NCI-H187 (cell line): ENCODE measurements at places on chromosomes 4 and X.

DNA sequence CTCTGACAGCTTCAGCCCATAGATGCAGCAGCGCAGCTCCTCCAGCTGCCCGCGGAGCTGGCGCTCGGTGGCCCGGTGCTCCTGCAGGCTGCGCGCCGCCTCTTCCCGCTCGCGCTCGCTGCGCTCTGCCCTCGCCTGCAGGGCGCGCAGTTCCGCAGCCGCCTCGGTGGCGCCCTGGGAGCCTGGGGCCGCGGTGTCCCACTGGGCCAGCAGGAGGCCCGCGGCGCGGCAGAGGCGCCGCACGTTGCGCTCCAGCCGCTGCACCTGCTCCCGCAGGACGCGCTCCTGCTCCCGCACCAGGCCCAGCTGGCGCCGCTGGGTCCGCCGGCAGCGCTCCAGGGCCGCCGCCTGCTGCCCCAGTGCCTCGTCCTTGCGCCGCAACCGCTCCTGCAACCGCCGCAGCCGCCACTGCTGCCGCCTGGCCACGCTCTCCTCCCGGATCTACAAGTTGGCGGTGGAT is 10.1 kb downstream of the C4orf50 start:
- DNase-seq = no peak

DNA sequence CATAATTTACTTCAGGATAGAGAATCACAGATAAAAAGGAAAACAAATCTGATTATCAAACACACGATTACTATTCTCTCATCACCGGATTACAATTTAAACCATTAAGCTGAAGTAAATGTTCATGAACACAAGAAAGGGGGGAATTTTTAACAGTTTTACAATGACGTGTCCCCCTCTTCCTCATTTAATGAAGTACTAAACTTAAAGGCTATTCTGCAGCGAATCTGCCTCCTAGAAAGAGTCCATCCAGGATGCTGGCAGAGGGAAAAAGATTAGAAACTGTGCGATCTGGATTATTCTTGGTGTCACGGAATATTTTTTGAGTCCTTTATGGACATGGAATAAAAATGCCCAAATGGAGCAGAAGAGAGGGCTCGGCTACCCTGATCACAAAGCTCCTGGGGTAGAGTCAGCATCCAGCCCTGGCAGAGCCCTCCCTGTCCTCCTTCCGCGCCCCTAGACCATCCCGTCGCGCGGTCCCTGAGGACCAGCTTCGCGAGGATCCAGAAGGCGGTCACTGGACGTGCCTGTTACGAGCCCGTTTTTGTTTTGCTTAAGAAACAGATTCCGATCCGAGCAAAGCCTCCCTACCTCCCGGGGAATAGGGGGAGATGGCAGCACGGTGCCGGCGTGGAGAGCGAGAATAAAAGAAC is 1.2 kb downstream of the ELF2 start:
- no peak for DNase-seq

DNA sequence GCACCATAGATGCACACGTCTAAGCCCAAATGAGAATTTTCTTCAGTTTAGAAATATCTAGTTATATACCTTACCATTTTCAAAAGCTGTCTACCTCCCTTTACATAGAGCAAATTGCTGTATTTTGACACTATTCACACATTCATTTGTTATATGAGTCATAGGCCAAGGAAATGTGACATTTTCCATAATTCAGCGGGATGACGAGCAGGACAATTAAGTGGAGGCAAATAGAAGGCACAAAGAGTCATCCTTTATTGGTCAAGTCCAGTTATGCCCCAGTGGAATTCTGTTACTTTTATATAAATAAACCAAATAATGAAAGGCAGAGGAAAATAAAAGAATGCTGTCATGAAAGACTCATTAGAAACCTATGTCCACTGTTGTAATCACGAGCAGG is 27.9 kb downstream of the FGF13 start:
- DNase-seq = no peak

GRCh38 chrX:16394290-16394689 is 227.0 kb downstream of the MAGEB17 start:
- DNase-seq = no peak

GRCh38 chrX:79167462-79167861 is 23.0 kb downstream of the GPR174 start:
- no peak for DNase-seq

DNA sequence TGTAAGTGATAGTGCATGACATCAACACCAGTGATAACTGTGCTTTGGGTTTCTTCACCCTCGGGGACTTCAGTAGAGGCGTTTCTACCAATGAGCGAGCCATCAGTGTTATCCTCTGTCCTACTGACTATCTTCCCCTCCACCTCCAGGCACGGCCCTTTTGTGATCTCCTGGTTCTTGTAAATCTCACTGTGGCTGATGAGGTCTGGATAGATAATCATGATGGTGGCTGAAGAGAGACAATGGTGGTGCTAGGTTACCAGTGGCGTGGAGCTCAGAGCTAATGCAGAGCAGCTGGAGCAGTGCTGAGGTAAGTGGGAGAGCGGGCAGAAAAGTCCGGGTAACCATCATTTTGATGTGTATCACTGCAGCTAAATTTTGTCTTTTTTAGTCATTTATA is 816.6 kb downstream of the GLUD2 start:
- no peak for DNase-seq

GRCh38 chrX:97763391-97763790 is 879.7 kb downstream of the RPA4 start:
- DNase-seq = no peak

GRCh38 chr4:81472281-81473182 is 825 bp upstream of the RASGEF1B start:
- peak; percentile 87 for DNase-seq

DNA sequence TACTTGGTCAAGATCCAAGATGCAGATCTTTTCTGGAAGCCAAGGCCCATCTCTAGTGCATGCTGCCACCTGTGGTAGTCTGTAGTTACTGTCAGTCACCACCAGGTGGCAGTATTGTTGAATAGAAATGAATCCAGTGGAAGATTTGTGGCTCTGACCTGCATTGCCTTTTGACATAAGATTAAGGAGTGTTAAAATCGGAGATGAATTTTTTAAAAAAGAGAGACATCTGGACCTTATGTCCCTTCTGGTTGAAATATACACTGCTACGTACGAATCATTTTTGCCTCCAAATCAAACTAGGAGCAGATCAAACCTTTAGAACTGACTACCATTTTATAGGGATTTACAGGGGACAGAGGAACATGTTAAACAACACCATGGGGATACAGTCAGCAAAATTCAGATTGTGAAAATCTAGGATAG is 46.9 kb upstream of the RHOH start:
- DNase-seq = peak; percentile 50

DNA sequence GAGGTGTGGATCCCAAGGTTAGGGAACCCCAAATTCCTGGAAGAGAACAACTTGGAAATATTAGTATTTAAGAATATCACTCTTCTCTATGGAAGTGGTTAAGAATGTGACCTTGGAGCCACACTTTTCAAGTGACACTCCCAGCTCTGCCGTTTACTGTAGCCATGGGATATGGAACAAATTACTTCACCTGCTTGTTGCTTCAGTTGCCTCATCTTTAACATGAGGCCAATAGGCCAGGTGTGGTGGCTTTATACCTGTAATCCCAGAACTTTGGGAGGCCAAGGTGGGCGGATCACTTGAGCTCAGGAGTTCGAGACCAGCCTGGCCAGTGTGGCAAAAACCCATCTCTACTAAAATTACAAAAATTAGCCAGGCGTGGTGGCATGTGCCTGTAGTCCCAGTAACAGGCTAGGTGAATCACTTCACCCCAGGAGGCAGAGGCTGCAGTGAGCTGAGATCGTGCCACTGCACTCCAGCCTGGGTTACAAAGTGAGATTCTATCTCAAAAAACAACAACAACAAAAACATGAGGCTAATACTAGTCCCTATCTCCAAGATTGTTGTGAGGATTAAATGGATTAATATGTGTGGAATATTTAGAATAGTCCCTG is 13.0 kb downstream of the IL13RA1 start:
- DNase-seq = no peak

GRCh38 chr4:3437998-3438846 is 3.5 kb upstream of the HGFAC start:
- no peak for DNase-seq

- no peak for DNase-seq
These were observed 204.8 kb downstream of the PDGFC start for GRCh38 chr4:156766846-156767245.

GRCh38 chr4:102153391-102153790 is 191.9 kb downstream of the SLC39A8 start:
- DNase-seq = no peak

GRCh38 chrX:118420462-118420861 is 74.6 kb downstream of the WDR44 start:
- DNase-seq = no peak

DNA sequence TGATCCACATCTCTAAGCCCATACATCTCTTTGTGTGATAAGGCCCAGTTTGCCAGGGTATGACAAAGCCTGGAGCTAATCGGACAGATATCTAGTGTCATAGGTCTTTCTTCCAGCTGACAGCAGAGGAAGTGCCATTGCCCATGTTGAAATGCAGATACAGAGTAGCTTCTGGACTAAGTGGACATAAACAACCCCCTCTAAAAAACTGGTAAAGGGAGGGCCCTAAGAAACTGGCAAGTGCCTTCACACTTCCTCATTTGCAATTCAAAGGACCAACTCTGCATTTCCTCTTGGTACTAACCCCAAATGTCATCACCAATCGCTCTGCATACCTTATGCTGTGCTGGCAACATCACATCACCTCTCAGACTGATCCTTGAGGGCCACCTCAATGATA is 20.8 kb downstream of the ARHGEF6 start:
- no peak for DNase-seq

DNA sequence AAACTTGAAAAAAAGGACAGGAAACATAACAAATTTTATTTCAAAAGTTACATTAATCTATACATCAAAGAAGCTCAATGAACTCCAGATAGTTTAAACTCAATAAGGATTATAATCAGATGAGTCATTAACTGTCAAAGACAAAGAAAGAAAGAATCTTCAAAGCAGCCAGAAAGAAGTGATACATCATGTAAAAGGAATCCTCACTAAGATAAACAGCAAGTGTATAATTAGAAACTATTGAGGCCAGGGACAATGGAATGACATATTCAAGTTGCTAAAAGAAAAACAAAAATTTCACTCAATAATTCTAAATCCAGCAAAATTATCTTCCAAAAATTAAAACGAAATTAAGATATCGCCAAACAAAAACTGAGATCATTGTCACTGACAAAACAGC is 161.6 kb upstream of the NWD2 start:
- DNase-seq = no peak

DNA sequence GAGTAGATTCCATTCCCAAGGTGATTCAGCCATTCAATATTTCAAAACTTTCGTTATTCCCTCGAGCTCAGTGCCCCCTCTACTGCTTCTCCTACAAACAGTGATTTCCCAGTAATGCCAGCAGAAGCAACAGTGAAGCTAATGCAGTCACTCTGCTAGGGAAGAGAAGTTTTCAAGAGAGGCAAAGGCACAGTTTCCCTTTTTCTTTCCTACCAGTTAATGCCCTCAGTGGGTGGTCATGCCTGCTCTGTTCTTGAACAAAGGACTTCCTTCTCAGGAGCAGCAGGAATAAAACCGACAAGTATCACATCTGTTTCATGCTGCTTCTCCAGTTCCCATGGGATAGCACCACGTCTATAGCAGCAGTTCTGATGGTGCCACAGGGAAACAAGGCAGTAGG is 317.2 kb downstream of the TENM3 start:
- DNase-seq = peak; percentile 28

- no peak for DNase-seq
These were observed 27.7 kb downstream of the UTP14A start for GRCh38 chrX:129933700-129934099.

DNA sequence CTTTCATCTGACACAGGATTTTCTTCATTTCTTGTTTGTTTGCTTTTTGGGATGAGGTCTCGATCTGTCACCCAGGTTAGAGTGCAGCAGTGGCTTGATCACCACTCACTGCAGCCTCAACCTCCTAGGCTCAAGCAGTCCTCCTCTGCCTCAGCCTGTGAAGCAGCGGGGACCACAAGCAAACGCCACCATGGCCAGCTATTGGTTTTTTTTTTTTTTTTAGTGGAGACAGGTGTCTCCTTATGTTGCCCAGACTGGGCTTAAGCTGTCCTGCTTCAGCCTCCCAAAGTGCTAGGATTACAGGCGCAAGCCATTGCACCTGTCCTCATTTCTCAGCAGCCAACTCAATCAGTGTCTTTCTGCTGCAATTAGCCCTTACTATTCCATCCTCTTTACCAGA is 10.3 kb downstream of the SPRY1 start:
- no peak for DNase-seq

DNA sequence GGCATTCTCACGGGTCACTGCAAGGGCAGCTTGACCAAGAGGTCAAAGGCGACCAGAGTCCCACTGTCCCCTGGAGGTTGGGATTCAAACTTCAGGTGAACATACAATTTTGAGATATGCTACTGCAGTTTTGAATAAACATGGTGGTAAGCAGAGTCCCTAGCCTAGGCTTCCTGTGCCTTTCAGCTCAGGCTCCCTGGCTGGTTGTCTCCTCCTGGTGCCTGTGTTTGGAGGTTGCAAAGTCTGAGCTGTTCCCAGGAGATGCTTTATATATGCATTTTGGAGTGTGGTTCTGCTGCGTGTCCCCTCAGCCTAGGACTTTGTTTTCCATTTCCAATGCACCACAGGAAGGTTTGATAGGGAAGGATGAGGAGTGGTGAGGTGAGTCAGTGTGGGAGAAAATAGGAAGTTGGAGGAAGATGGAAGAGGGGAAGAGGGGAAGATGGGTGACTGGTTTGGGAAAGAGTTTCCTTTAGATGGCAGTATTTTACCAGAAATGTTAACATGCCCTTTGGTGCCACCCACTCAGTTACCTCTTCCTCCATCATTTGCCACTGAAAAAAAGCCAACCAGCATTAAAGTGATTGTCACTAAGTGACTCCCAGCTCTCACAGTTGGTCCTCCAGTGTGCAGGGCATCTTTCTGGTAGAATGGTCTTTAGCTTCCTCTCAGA is 211.7 kb upstream of the AGTR2 start:
- no peak for DNase-seq

GRCh38 chrX:15451913-15452312 is 41.2 kb downstream of the PIR start:
- no peak for DNase-seq

GRCh38 chrX:16573781-16574180 is 76.2 kb upstream of the S100G start:
- no peak for DNase-seq

DNA sequence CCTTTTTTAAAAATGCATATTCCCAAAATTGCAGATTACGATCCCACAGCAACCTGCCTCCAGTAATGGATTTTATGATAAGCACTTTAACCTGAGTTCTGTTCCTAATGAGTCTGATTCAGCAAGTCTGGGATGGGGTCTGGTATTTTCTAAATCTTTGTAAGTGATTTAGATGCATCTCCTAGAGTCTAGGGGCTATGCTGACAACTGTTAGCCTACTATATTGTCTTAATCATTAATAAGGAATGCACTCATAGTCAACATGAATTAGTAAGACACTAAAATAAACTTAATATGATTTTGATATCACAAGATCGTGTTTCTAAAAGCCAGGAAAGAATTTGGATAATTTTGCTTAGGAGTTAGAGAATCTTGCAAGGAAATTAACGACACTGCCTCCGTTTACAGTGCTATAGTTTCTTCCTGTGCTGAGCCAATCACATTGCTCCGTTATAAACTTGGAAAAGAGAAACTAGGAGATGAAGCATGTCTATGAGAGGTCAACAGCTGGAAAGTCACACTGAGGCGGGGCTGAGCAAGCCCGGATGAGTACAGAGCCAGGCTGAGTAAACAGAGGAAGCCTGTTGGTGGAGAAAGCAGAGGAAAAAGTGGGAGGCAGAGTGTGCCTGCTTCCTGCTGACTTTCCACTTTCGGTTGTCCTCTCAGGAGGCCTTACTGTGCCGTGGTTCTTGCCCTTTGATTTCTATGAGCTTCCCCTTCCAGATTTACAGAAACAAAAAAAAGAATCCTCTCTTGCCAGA is 5.4 kb downstream of the SCARB2 start:
- peak; percentile 16 for DNase-seq
